ENCODE measurements at places on chromosomes 16 and 17.

GRCh38 chr16:81448154-81449131 is 3.8 kb downstream of the CMIP start:
- DNase-seq, result peak; percentile 22

GRCh38 chr17:67931227-67931626 is 65.0 kb downstream of the C17orf58 start:
- DNase-seq, result no peak

- no peak for DNase-seq
These were observed 147.4 kb upstream of the RPH3AL start for GRCh38 chr17:499951-500461.

- DNase-seq, result peak; percentile 93
These were observed 21.5 kb upstream of the ADGRG1 start for GRCh38 chr16:57606847-57607501.

GRCh38 chr16:3669082-3669481 is 14.6 kb downstream of the DNASE1 start:
- DNase-seq, result no peak

DNA sequence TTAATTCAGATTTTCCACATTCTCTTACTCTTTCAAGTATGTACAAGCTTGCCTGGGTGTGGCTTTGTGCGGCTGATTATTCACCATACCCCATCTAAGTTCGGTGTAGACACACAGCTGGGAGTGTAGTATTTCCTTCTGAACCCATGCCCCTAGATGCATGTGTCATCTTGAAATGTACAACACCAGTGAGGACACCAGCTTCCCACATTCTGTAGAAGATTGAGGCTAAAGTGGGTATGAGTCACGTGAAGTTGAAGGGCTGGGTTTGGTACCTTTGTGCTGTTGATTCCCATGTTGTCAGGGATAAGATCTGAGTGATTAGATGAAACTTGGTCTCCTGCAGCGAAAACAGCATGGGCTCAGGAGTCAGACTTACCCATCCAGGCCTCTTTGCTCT is 14.6 kb upstream of the DHX8 start:
- DNase-seq, result no peak

GRCh38 chr17:42586514-42587230 is 9.1 kb upstream of the PSMC3IP start:
- DNase-seq, result no peak

Data from NCI-H1092 treated with DMSO at 0.1 percent for 48 hours (cell line).